ENCODE measurements at places on chromosomes 2 and 18.

DNA sequence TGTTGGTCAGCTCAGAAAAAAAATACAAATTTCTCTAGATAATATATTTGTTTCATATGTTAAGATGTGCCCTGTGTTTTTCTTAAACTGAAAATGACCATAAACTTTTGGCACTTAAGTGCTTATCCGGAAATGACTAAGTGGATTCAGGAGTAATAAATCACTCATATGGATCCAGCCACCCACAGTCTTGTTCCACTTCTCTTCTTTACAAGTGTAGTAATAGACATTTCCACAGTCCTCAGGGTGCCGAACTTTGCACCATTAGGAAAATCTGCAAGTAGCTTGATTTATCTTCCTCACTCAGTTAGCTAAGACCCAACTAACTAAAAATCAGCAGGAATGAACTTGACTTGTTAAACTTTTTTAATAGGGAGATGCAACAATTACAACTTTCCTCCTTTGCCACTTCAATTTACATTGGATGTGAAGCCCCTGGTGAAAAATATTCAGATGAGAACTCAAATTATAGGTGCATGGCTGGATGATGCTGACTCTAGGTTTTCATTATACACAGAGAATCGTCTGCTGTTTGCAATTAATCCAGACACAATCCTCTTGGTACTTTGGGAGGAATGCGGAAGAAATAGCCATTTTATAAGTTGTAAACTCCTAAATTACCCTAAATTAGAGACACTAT lies 322.5 kb downstream of the ARHGAP15 start:
- DNase-seq, result no peak

DNA sequence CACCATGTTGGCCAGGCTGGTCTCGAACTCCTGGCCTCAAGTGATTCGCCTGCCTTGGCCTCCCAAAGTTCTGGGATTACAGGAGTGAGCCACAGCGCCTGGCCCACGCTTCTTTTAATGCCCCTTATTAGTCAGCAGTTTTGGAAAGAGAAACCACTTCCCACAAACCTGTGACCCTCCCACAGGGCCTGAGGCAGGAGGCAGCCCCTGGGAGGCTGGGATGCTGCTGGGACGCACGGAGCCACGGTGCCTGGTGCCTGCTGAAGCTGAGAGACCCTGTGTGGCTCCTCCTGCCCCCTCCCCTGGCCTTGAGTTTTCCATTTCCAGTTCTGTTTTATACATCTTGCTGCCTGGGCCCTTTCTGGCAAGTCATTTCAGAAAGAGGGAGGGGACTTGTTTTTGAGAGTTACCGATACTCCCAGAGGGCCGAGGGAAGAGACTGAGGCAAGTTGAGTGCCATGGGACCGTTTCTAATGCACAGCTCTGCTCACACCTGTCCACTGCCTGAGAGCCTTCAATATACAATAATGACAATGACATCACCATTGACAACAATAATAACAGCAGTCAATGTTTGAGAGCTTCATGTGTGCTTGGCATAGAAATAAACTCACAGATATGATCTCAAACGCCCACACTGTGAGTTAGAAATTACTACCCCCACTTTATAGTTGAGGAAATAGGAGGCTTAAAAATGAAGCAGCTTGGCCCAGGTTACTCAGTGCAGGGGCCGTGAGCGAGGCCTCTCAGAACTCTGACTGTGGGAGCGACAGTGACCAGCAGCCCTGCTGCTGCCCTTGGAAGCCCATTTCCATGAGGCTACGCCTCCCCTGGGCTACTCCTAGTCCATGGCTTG lies 78.1 kb upstream of the YWHAQ start:
- DNase-seq, result no peak

DNA sequence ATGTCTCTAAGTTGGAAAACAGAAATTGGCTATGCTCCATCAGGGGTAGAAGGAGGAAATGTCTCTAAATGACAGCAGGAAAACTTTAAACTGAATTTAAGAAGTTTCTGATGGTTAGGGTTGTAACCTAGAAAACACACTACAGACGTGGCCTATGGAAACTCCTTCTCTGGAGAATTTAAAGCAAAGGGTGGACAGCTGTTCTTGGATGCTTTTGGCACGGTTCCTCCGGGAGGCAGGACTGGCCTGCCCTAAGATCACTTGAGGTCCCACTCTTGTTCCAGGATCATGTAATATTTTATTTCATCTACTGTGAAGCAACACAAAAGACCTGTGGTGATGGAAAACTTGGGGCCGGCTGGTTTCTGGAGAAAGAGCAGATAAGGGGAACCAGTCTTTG lies 77.0 kb downstream of the NRP2 start:
- DNase-seq, result no peak

DNA sequence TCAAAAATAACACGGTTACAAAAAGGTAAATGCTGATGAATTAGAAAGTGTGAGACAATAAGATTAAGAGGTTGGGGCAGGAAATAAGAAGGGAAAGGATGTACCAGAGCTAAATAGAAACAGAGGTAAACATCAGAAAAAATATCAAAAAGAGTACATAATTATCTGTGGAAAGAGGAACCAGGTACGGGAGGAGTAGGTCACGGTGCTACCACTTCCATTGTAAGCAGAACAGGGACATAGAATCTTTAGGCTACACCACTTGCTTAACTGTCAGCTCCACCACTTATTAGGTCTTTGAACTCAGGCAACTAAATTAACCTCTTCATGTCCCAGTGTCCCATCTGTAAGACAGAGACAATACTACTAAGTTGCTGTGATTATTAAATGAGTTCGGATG lies 350.3 kb downstream of the LRATD1 start:
- DNase-seq, result no peak

DNA sequence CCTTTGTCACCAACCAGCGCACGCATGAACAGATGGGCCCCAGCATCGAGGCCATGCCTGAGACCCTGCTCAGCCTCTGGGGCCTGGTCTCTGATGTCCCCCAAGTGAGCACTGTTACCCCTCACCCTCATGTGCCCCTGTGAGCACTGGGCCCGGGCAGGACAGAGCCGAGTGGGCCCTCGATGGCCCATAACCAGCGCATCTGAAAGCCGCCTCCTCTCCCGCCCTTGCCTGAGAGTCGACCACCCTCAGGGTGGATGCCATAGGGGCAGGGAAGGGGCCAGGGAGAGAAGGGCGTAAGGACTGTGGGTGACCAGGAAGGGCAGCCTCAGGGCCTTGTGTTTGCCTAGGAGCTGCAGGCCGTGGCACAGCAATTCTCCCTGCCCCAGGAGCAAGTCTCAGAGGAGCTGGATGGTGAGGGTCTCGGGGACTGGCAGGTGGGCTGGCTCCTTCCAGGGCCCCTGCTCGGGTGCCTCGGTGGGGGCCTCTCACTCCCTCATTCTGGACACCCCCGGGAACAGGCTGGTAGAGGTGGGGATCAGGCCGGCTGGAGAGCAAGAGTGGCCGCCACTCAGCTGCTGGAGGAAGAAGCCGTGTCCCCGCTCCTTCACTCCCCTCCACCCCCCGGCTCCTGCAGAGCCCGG lies 2.1 kb downstream of the PROM2 start:
- DNase-seq, result no peak

Measured in activated naive CD4-positive, alpha-beta T cell (primary cell).